ENCODE measurements at places on chromosomes 2 and 18.
A peak's percentile ranks its signal among the peaks of the same experiment; 100 is the strongest.

DNA sequence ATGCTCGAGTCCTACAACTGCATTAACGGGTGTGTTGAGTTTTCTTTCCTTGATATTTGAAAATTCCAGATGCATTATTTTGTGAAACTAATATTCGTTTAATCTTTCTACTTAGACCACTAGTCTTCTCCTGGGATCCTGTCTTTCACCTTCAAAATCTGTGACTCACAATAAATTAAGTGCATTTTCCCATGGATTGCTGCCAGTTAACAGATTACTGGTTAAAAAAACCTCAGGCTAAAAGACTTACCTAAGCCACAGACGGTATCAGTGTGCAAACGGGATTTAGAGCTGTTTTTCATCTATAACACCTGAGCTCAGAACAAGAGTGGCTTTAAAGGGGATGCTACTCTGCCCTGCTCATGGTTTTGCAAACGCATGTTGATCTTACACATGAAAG, 10.2 kb downstream of the FECH start:
- DNase-seq, result no peak

DNA sequence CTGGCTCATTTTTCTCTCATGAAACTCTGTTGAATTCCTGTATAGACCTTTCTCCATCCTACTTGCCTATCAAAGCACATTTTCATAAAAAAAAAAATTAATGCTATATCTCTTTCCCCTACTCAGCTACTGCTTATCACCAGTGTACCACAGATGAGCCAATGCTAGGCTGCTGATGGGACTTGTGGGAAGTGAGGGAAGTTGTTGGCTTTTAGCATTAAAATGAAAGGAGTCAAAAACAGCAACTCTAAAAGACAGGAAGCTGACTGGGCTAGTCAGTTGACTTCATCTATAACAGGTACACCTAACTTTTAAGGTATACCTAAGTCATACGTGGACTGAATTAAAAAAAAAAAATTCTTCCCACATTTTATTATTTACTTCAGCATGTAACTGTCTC, 102.1 kb downstream of the FAM117B start:
- DNase-seq, result no peak

DNA sequence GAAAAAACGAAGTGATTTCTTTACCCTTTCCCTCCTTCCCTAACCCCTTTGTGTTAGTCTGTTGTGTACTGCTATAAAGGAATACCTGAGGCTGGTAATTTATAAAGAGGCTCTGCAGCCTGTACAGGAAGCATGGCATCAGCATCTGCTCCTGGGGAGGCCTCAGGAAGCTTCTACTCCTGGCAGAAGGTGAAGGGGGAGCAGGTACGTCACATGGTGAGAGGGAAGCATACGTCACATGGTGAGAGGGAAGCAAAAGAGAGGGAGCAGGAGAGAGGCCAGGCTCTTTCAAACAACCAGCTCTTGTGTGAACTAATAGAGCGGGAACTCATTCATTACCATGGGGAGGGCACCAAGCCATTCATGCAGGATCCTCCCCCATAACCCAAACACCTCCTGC, 126.2 kb downstream of the CAPN13 start:
- no peak for DNase-seq

DNA sequence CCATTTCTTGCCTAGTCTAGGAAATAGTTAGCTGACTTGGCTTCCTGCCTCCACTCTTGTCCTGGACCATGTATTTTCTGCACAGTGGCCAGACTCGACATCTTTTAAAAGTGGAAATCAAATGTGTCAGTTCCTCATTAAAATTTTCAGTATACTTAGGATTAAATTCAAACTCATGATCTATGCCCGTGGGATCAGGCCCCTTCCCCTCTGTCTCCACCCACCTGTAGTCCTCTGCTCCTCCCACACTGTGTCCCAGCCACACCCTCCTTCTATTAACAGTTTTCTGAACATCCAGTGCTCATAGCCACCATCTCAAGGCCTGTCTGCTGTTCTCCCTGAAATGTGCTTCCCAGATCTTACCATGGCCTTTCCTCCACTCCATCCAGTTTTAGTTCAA, 13.3 kb downstream of the ARHGAP25 start:
- no peak for DNase-seq

DNA sequence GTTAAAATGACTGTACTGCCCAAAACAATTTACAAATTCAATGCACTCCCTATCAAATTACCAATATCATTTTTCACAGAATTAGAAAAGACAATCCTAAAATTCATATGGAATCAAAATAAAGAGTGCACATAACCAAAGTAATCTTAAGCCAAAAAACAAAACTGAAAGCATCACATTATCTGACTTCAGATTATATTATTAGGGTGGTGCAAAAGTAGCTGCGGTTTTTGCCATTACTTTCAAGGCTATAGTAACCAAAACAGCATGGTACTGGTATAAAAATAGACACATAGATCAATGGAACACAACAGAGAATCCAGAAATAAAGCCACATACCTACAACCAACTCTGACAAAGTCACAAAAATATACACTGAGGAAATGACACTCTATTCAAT, 396.6 kb downstream of the EIPR1 start:
- DNase-seq, result no peak

DNA sequence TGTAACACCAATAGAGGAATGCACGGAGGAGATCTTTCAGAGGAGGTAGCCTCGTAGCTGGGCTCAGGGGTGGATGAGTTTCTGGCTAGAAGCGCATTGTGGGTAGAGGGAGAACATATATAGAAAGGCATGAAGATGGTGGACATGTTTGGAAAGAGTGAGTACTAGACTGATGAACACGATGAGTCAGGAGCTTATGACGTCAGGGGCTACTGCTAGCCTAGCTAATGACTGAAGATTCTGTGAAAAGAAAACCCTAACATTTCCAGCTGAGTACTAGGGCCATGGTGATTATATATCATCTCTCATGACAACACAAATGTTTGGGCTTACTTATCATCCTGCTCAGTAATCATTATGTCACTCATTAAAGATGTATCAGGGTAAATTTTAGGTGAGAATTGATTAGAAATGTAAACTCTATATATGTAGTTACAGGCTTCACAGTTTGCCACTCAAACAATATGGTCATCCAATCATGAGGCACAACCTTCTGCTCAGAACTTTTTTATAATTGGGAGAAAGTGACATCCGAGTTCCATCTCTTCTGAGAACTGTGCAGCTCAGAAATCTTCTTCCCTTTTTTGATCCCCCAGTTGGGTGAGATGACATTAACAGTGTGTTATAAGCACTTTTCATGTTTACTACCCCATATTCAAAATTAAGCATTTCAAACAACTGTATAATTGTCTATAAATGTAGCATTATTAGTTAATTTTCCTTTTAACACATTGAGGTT, 22.2 kb upstream of the IL1RN start:
- no peak for DNase-seq

DNA sequence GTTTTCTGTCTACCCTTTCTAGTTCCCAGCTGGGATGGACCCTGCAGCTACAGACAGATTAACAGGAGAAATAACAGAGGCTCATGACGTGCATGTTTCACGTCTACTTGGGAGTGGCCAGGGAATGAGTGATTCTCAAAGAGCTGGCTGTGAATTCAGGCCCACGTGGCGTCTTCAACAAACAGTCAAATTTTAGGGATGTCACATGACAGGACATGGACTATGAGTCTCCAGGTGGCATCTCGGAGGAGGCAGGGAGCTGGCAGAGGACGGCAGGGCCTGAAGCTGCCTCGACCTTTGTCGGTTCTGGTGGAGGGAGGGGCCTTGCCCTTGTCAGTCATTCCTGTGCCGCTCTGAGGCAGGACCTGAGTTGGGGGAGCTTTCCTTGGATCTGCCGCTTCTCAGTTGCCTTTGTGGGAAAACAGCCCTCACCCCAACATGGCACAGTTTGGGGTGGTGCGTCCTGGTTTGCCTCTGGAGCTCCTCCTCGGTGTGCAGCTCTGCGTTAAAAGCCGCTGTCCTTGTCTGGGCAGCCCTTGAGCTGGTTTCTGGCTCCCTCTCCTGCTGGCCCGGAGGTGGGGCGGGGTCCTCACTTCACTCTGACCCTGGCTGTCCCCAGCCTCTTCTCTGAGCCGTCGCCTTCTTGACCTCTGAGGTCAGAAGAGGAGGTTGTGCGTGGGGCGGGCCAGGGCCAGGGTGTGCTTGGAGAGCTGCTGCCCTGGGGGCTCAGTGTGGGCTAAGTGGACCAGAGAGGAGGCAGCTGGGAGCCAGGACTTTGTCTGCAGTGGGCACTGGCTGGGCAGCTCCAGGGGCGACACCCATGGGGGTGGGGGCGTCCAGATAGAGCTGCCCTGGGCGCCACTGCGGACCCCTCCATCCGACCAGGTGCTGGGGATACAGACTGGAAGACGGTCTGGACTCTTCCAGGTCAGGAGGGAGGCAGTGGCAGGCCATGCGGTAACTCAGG, 12.1 kb upstream of the GAL3ST2 start:
- DNase-seq, result no peak

GRCh38 chr2:15159751-15160177, 401.4 kb downstream of the NBAS start:
- no peak for DNase-seq

GRCh38 chr18:35073186-35074105, 32.2 kb downstream of the MAPRE2 start:
- DNase-seq, result no peak

- peak; percentile 38 for DNase-seq
These were observed 69.5 kb upstream of the PSMD14 start for GRCh38 chr2:161238560-161239325.

DNA sequence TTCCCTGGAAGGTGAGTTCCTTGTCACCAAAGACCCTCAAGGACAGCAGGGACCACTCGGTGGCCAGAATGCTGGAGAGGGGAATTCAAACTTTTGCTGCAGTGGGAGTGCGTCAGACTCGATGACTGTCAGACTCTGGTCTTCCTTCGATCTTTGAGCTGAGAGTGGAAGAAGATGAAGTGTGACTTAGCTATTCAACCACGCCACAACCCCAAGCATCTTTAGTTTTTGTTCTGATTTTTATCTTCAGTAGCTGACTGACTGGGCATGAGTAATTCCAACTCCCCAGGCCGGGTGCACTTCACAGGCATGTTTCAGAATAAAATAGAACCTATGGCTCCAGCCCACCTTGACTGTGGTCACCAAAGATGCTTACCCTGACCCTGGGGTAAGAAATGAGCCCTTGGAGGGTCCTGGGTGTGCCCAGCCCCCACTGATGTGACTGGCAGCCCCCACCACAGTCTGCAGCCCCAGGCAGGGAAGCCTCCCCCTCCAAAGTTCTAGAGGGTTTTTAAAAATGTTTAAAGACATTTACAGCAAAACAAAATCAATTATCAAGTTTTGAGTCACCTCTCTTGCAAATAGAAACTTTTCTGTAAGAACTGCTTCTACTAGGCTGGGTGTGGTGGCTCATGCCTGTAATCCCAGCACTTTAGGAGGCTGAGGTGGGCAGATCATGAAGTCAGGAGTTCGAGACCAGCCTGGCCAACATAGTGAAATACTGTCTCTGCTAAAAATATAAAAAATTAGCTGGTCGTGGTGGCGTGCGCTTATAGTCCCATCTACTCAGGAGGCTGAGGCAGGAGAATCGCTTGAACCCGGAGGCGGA, 24.9 kb upstream of the YWHAQ start:
- DNase-seq, result peak; percentile 17

- DNase-seq, result no peak
These were observed 30.5 kb upstream of the RMDN2 start for GRCh38 chr2:37894601-37895000.

DNA sequence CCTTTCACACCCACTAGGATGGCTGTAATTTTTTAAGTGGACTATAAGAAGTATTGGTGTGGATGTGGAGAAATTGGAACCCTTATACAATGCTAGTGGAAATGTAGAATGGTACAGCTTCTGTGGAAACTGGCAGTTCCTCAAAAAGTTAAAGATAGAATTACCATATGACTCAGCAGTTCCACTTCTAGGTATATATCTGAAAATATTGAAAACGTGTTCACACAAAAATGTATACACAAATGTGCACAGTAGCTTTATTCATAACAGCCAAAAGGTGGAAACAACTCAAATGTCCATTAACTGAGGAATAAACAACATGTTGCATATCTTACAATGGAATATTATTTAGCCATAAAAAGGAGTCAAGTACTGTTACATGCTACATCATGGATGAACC, 17.7 kb downstream of the TANK start:
- no peak for DNase-seq

DNA sequence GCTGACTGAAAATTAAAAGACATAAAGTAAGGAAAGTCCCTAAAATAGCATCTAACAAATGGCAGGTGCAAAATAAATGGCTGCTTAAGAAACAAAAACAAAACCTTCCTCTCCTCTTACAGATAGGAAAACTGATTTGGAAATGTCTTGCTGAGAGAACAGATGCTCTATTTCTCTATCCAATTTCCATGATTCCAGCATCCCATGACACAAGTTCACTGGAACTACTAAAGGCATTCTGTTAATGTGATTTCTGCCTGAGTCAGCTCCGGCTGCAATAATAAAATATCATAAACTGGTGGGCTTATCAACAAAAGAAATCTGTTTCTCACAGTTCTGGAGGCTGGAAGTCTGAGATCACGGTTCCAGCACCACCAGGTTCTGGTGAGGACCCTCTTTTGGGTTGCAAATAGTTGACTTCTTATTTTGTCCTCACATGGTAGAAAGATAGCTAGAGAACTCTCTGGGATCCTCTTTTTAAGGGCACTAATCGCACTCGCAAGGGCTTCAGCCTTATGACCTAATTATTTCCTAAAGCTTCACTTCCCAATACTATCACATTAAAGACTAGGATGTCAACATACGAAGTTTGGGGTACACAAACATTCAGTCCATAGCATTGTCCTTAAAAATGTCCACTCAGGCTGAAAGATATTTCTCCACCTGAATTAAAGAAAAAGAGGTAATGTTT, 78.2 kb upstream of the GALNT3 start:
- no peak for DNase-seq

Measured in activated CD4-positive, alpha-beta T cell treated with anti-CD3 and anti-CD28 coated beads for 1 hour (primary cell).